ENCODE measurements at places on chromosomes 7 and 10. TPM values are rescaled to one million over a fixed set of nuclear protein-coding genes. Genes with fewer than 3 reads are reported as not detected.
A peak's percentile ranks its signal among the peaks of the same experiment; 100 is the strongest.

- H3K4me3 ChIP-seq, result no peak overlapping the region
- peak; percentile 18 for DNase-seq
- H3K4me1 ChIP-seq, result no peaks in the 10 kb centered on the region
Observed at GRCh38 chr10:46547541-46548497, 8.6 kb downstream of the GPRIN2 start.

DNA sequence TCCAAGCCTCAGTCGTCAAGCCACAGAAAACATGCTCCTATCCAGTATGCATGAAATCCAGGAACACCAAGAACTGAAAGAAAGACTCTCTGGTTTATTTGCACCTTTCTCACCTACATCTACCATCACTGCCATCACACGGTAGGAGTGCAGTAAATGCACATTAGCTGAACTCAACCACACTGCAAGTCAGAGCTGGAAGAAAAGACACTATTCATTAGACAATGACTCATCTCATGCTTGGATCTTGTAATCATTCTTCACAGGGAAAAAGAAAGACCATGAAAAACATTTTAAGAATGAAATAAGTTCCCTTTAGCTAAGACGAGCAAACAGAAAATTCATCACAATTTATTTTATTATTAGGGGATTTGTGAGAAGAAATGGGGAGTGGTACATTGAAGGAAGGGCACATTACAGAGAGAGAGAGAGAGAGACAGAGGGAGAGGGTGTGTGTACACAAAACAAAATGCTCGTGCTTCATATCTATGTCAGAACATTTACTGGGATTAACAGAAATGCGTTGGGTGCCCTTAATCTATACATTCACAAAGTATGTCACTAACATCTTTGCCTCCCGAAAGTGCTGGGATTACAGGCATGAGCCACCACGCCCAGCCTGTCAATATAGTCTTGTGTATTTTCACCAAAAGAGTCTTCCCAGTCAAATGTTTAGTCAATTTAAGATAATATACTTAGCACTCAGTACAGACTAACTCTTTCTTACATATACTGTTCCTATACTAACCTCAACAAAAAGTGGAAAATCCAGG, 324.9 kb downstream of the PARD3 start:
- H3K4me3 ChIP-seq, result no peak overlapping the region
- no peak for DNase-seq
- H3K4me1 ChIP-seq, result no peaks in the 10 kb centered on the region
- no peaks in the 10 kb centered on the region for H3K36me3 ChIP-seq

DNA sequence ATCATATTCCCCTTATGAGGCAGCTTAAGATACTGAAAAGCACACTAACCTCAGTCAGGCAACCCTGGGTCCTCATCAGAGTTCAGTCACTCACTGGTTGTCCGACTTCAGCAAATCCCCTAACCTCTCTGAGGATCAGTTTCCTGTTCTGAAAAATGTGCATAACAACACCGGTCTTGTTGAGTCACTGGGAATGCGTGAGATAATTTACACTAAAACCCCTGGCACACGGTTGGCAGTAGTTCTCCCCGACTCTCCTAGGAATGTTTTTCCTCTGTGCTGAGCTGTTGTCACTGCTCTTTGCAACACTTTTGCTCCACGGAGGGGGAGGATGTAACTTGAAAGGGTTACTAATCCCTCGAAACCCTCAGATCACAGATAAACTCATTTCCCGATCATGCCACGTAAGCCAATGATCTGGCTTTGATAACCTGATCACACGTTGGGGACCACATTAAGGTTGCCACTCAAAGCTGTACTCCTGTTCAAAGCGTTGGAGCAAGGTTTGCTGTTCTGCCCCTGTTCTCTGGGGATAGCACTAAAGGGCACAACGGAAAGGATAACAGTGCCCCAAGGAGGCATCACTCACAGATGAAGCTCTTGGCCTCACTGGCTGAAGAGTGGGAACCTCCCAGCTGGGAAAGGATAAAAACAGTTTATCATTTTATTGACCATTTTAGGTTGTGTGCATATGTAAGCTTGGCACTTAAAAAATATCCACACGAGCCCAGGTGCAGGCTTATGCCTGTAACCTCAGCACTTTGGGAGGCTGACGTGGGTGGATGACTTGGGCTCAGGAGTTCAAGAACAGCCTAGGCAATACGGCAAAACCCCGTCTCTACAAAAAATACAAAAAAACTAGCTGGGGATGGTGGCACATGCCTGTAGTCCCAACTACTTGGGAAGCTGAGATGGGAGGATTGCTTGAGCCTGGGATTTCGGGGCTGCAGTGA, 5.0 kb upstream of the RBM17 start:
- H3K4me3 ChIP-seq, result no peak overlapping the region
- H3K36me3 ChIP-seq, result no peaks in the 10 kb centered on the region
- H3K4me1 ChIP-seq, result peaks cover 10% of the 10 kb centered on the region
- no peaks in the 10 kb centered on the region for H3K27me3 ChIP-seq
- DNase-seq, result no peak

The VPS37D gene
- total RNA-seq, result 2.8 TPM

The MKX gene
- total RNA-seq, result not detected

All from heart left ventricle (tissue), 16 donors.